Urinary bladder (tissue), 4 donors: ENCODE measurements at places on chromosomes 11 and 22. TPM values are rescaled to one million over a fixed set of nuclear protein-coding genes. Genes with fewer than 3 reads are reported as not detected.

GRCh38 chr11:7261578-7261977, 9.9 kb downstream of the SYT9 start:
- no peak for DNase-seq

GRCh38 chr11:111310723-111311122, 12.4 kb downstream of the POU2AF3 start:
- DNase-seq: no peak

DNA sequence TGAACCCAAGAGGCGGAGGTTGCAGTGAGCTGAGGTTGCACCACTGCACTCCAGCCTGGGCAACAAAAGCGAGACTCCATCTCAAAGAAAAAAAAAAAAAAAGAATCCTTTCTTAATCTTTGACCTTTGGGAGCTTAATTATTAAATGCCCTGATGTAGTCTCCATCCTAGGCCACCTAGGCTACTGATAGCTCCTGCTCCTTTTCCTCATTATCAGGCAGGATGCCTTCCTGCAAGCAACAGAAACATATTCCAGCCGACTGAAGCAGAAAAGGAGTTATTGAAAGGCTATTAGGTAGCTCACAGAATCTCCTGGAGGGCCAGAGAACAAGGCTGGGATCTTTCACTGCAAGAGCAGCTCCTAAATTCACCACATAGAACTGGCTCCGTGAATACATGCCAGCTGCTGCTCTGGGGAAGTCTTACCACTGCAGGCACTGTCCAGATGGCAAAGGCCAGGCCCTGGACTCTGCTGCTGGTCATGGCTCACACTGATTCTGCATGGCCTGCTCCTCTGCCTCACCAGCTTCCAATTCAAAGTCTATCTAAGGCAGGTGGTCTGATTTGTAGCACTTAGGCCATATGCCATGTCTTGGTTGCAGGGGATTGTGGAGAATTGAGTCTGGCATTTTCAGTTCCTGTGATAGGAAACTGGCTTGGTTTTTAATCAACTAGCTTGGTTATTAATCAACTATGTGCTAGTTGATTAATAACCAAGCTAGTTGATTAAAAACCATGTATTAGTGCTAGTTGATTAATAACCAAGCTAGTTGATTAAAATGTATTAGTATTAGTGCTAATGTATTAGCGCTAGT, 26.0 kb upstream of the POLD3 start:
- no peak for DNase-seq

The CCDC81 gene
- 1.2 TPM for polyA plus RNA-seq

DNA sequence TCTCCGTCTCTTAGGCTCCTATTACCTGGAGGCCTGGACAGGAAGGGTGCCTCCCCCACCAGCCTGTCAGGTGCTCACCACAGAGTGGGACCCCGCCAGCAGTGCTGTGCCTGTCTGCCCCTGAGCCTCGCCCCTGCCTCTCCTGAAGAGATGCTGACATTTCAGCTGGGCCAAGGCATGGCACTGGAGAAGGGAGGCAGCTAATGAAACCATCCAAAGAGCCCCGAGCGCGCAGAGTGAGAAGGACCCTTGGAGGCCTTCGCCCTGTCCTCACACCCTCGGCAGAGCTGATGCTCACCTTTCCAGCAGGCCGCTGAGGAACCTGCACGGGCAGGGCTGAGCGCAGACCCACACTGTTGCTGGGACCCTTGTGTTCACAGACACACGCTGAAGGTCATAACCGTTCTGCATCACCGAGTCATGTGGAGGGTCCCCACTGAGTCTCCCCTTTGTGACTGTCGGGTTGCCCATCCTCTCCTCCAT, 2.1 kb upstream of the LRFN4 start:
- no peak for DNase-seq

DNA sequence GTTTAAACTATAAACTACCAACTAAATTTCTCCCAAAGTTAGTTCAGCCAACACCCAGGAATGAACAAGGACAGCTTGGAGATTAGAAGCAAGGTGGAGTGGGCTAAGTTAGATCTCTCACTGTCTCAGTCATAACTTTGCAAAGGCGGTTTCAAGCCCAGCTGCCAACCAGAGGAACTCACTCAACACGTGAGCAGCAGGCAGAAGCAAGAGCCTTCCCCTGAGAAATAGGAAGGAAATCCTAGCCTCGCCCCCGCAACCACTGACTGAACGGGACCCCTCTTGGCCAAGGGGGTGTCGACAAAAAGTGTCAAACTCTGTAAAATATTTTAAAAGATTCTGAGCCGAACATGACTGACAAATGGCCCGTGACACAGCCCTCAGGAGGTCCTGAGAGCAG, 4.4 kb upstream of the KRTAP5-9 start:
- no peak for DNase-seq

- no peak for DNase-seq
These were observed 15.5 kb downstream of the CLTCL1 start for GRCh38 chr22:19275919-19276600.

GRCh38 chr22:41030891-41031290, 61.5 kb upstream of the EP300 start:
- no peak for DNase-seq

- no peak for DNase-seq
These were observed 29.9 kb downstream of the CTNND1 start for GRCh38 chr11:57791321-57792059.

The RBMXL2 gene
- not detected for polyA plus RNA-seq

The C22orf23 gene
- 0.95 TPM for polyA plus RNA-seq

GRCh38 chr11:69003866-69004367, 9.1 kb downstream of the MRGPRF start:
- DNase-seq: no peak

DNA sequence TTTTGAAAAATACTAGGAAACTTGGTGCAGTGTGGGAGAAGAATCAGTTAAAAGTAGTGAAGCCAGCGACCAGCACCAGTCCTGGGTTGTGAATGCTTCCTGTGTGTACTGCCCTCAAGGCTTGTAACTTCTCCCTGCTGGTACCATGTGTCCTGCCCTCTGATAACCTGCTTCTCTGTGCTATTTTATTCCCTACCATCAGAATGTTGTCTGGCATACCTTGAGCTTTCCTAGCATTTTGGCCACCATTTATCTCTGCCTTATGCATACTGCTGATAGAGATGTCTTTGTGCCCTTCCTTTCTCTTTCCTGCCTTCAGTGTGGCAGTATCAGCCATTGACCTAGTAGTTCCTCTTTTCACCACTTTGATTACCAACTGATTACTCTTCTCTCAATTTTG, 2.0 kb downstream of the GTF2H1 start:
- no peak for DNase-seq
